Activated T-cell treated with anti-CD3 and anti-CD28 coated beads for 1 hour (primary cell): ENCODE measurements at places on chromosomes 3 and 15.

DNA sequence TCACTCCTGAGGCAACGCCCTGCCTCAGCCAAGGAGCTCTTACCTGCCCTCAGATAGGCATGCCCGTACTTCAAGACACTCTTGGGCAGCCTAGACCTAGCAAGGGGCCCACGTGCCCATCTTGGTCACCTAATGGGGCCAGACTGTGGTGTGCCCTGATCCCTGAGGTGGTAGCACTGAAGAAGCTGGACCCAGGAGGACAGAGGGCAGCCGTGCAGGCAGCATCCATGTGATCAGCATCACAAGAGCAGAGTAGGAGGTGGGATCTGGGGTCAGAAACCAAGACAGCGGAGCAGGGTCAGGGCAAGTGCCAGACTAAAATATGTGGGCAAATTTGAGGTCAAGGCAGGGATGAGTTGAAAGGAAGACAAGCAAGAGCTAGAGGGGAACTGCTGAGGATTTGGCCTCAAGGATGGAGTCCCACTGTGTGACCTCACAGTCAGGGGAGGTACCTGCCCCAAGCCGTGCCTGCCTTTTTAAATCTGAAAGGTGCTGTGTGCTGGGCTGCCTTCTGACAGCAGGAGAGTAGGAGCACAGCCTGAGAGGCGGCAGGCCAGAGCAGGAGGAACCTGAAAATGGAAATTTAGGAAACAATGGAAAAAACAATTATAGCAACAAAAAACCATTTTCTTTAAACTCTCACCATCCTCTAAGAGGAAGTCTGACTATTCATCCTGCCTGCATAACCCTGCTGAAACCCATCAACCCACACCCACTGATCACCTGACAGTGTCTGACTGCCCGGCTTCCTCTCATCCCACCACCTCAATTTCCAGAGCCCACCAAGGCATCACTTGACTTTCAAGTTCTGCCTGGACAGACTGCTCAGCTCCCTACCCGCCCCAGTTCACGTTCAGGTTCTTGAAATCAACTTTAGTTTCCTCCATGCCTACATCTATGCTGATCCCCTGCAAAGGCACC lies 7.3 kb downstream of the ZBTB38 start:
- DNase-seq, result no peak

- no peak for DNase-seq
Measured at GRCh38 chr3:48739617-48739954, 22.6 kb upstream of the IP6K2 start.

- no peak for DNase-seq
Measured at GRCh38 chr3:62184559-62184958, 188.8 kb downstream of the FEZF2 start.

DNA sequence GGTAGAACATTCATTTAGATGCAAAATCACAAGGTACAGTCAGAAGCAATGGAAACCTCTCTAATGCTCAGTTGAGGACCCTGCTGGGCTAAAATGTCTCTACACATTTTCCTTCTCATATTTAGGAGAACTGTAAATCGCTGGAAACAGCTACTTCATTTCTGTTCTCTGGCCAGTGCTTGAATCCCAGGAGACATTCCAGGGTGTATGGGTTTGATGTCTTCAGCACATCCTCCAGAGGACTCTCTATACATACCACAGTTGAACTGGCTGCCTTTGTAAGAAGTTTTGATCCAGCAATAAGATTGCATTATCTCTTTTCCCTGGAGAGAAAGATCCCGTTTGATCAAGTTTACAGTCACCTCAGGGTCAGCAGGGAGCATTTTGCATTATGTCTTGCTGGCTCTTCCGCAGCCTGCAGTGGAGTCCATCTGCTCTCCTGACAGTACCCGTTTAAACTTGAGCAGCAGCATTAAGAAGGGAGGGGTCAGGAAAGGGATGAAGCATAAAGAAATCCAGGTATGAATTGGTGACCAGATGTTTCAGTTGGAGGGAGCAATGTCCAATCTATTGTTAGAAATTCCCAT lies 676.0 kb downstream of the EPHA3 start:
- no peak for DNase-seq

GRCh38 chr3:171977860-171978259 lies 61.5 kb upstream of the FNDC3B start:
- DNase-seq, result no peak
